ENCODE measurements at places on chromosomes 5 and 9. TPM values are rescaled to one million over a fixed set of nuclear protein-coding genes. Genes with fewer than 3 reads are reported as not detected.

The C9orf153 gene
- total RNA-seq: 0.41 TPM

The SLIT3 gene
- 8.1 TPM for total RNA-seq

The SPATA6L gene
- 0.21 TPM for total RNA-seq

The ADAMTS2 gene
- not detected for total RNA-seq

The AQP3 gene
- total RNA-seq: 2.1 TPM

The SYNPO gene
- not detected for total RNA-seq

- no peaks in the 10 kb centered on the region for H3K27me3 ChIP-seq
- H3K4me1 ChIP-seq: no peaks in the 10 kb centered on the region
- no peak for DNase-seq
- no peak overlapping the region for H3K4me3 ChIP-seq
- H3K27ac ChIP-seq: no peak overlapping the region
Measured at GRCh38 chr5:8333485-8333884, 464.5 kb downstream of the MTRR start.

DNA sequence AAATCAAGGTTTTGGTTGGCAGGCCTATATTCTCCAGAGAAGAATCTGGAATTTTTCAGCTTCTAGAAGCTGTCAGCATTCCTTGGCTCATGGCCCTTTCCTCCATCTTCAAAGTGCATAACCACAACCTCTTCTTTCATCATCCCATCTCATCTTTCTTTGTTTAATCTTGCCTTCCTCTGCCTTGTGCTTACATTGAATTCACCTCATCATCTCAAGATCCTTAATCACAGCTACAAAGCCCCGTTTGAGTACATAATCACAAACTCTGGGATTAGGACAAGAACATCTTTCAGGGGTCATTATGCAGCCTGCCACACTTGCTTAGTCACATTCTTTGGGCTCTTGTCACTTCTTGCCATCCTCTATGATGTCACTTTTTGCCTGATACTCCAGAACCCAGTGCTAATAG, 130.3 kb downstream of the FOXD1 start:
- no peaks in the 10 kb centered on the region for H3K4me1 ChIP-seq
- H3K27ac ChIP-seq: no peak overlapping the region
- no peak for DNase-seq
- H3K27me3 ChIP-seq: peaks cover 25% of the 10 kb centered on the region

- H3K27ac ChIP-seq: no peak overlapping the region
- no peak overlapping the region for H3K4me3 ChIP-seq
- no peaks in the 10 kb centered on the region for H3K4me1 ChIP-seq
- H3K27me3 ChIP-seq: peaks cover 6% of the 10 kb centered on the region
- H3K36me3 ChIP-seq: no peaks in the 10 kb centered on the region
Measured at GRCh38 chr5:173197375-173197891, 37.6 kb downstream of the NKX2-5 start.

- no peak for DNase-seq
- no peak overlapping the region for H3K27ac ChIP-seq
- peaks cover 11% of the 10 kb centered on the region for H3K27me3 ChIP-seq
- H3K36me3 ChIP-seq: no peaks in the 10 kb centered on the region
Measured at GRCh38 chr9:105855987-105856386, 161.6 kb downstream of the TMEM38B start.

- peaks cover 19% of the 10 kb centered on the region for H3K27me3 ChIP-seq
- no peaks in the 10 kb centered on the region for H3K36me3 ChIP-seq
- H3K27ac ChIP-seq: no peak overlapping the region
- H3K4me3 ChIP-seq: no peak overlapping the region
- no peak for DNase-seq
Measured at GRCh38 chr9:113477661-113478060, 14.1 kb downstream of the RGS3 start.

GRCh38 chr9:69433392-69433791, 108.4 kb downstream of the ENTREP1 start:
- H3K4me1 ChIP-seq: no peaks in the 10 kb centered on the region
- no peaks in the 10 kb centered on the region for H3K36me3 ChIP-seq
- no peak for DNase-seq
- H3K27me3 ChIP-seq: no peaks in the 10 kb centered on the region
- H3K4me3 ChIP-seq: no peak overlapping the region

- DNase-seq: no peak
- H3K27ac ChIP-seq: no peak overlapping the region
- peaks cover 49% of the 10 kb centered on the region for H3K36me3 ChIP-seq
Measured at GRCh38 chr5:156918311-156918845, 44.6 kb downstream of the TIMD4 start.

DNA sequence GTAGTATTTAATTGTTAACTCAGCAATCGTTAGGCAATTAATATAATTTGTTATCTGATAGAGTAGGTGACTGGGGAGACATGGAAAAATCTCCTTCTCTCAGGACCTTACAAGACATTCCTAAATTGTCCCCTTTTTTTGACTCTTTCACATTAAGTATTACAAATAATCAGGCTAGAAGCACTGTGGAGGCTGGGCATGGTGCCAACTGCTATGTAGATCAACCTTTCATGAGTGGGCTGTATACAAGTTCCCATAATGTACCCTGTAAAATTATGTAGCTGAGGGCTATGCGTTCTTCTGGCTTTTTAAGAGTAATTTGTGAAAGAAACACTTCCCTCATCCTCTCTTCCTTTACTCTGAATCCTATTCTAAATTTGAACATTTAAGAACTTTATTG, 140.2 kb downstream of the NFIB start:
- H3K4me1 ChIP-seq: no peaks in the 10 kb centered on the region
- no peak for DNase-seq
- no peaks in the 10 kb centered on the region for H3K36me3 ChIP-seq
- H3K27ac ChIP-seq: no peak overlapping the region

GRCh38 chr9:112348257-112349007, 15.0 kb upstream of the PTBP3 start:
- H3K36me3 ChIP-seq: no peaks in the 10 kb centered on the region
- peak; percentile 70 for DNase-seq
- H3K27me3 ChIP-seq: peaks cover 2% of the 10 kb centered on the region
- H3K4me3 ChIP-seq: peak overlapping the region; percentile 69

DNA sequence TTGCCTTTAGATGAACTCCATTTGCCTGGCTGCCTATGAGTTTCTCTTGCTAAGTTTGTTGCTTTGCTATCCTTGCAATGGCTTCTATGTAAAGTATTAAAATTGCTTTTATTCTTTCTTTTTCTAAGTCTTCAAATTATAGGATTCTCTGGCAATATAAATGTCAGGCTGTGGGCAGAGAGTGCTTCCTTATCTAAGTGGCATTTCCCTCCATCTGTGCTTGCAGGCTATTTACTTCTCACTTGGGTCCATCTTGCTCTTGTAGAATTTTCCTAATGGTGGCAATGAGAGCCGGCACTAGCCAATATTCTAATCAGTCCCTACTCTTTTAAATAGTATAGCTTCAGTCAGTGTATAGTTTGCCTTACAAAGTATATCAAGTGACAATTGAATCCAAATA, 63.3 kb downstream of the FAM174A start:
- peaks cover 27% of the 10 kb centered on the region for H3K27me3 ChIP-seq
- no peaks in the 10 kb centered on the region for H3K36me3 ChIP-seq
- peaks cover 6% of the 10 kb centered on the region for H3K4me1 ChIP-seq
- H3K4me3 ChIP-seq: no peak overlapping the region
- H3K27ac ChIP-seq: no peak overlapping the region

DNA sequence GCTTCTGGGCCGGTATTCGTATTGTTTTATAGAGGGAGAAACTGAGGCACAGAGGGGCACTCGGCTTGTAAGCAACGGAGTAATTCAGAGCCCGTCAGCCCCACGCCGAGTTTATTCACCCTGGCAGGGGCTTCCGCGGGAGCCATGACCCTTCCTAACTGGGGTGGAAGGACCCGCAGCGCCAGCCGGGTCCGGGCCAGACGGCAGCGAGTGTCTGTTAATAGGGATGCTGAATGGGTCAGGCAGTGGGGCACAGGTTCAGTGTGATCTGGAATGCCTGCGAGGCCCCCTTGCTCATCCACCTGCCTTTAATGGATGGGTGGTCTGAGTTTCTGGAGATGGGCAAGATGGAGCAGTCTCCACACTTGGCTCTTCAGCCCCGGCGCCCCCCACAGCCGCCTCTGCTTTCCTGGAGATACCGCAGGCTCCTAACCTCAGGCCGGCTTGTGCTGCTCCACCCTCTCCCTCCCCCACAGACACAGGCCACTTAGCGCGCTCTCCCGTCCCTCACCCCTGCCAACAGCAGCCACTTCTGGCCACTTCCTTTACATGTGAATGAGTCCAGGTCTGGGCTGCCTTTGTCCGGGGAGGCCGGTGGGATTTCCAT, 147.1 kb downstream of the ERCC6L2 start:
- H3K4me3 ChIP-seq: peak overlapping the region; percentile 78
- peak; percentile 29 for DNase-seq
- H3K27ac ChIP-seq: peak overlapping the region; percentile 86
- H3K27me3 ChIP-seq: peaks cover under 1% of the 10 kb centered on the region
- peaks cover 12% of the 10 kb centered on the region for H3K36me3 ChIP-seq

DNA sequence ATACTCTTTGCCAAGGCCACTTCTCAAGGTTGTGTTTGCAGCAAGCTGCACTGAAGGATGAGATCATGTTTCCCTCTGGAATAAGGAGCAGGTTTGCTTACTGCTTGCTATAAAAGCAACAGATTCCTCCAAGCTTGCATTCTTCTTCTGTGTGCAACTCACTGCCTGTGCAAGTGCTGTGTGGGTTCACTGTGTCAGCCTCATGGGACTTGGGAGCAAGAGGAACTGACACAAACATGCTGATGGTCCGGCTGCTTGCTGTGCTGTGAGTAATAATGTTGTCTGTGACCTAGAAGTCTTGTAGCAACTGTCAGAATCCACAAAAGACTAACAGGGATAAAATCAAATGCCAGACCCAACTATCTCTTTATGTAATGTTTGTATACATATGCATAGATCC, 33.6 kb upstream of the SHC3 start:
- DNase-seq: no peak
- H3K4me3 ChIP-seq: no peak overlapping the region
- H3K27ac ChIP-seq: no peak overlapping the region
- no peaks in the 10 kb centered on the region for H3K4me1 ChIP-seq

GRCh38 chr5:154461531-154461930, 15.7 kb downstream of the SAP30L start:
- peaks cover 14% of the 10 kb centered on the region for H3K36me3 ChIP-seq
- H3K4me1 ChIP-seq: peaks cover under 1% of the 10 kb centered on the region
- H3K27me3 ChIP-seq: peaks cover 10% of the 10 kb centered on the region

GRCh38 chr5:151676719-151677118, 10.0 kb downstream of the SPARC start:
- peaks cover 5% of the 10 kb centered on the region for H3K27me3 ChIP-seq
- H3K4me3 ChIP-seq: no peak overlapping the region
- no peak overlapping the region for H3K27ac ChIP-seq
- DNase-seq: no peak
- H3K4me1 ChIP-seq: peaks cover 3% of the 10 kb centered on the region

- no peak for DNase-seq
- no peak overlapping the region for H3K27ac ChIP-seq
- H3K36me3 ChIP-seq: peaks cover 25% of the 10 kb centered on the region
- H3K4me1 ChIP-seq: no peaks in the 10 kb centered on the region
- no peak overlapping the region for H3K4me3 ChIP-seq
Measured at GRCh38 chr5:72214168-72214567, 105.9 kb downstream of the MRPS27 start.

GRCh38 chr5:71836084-71836483, 117.0 kb downstream of the CARTPT start:
- DNase-seq: no peak
- no peaks in the 10 kb centered on the region for H3K4me1 ChIP-seq
- no peak overlapping the region for H3K4me3 ChIP-seq
- no peak overlapping the region for H3K27ac ChIP-seq
- no peaks in the 10 kb centered on the region for H3K36me3 ChIP-seq
- peaks cover 2% of the 10 kb centered on the region for H3K27me3 ChIP-seq

- H3K27ac ChIP-seq: no peak overlapping the region
- H3K36me3 ChIP-seq: no peaks in the 10 kb centered on the region
- no peaks in the 10 kb centered on the region for H3K4me1 ChIP-seq
- DNase-seq: no peak
- H3K27me3 ChIP-seq: peaks cover 75% of the 10 kb centered on the region
Measured at GRCh38 chr5:159051421-159052282, 48.1 kb downstream of the EBF1 start.

DNA sequence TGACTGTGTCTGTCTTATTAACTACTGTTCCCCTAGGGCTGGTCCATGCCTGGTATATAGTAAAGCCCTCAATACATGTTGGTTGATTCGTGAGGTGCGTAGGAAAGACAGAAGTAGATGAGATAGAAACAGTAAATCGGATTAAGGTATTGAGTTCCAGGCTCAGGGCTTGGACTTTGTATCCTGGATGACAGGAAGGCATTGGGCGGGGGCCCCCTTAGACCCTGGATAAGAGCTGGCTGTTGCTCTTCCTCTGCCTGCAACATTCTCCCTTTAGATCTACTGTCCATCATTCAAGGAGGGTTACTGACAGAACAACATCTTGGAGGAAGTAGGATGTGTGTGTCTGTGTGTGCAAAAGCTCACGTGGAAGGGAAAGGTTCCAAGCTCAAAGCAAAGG, 31.2 kb upstream of the CTNNA1 start:
- peaks cover 19% of the 10 kb centered on the region for H3K27me3 ChIP-seq
- no peak for DNase-seq
- H3K4me1 ChIP-seq: peaks cover 18% of the 10 kb centered on the region
- H3K36me3 ChIP-seq: no peaks in the 10 kb centered on the region

Data from activated T-helper 2 cell treated with anti-CD3 and anti-CD28 coated beads, Interferon-gamma antibody, Interleukin-2, Interleukin-4, amounts not matched to agents 10 μg/mL and 5 μg/mL and 100 μg/mL, durations not matched to agents 14 hours and 24 hours and 36 hours (primary cell).